ENCODE measurements at places on chromosomes 1 and 21.

GRCh38 chr1:40789661-40790430 lies 6.3 kb downstream of the KCNQ4 start:
- no peak for DNase-seq

DNA sequence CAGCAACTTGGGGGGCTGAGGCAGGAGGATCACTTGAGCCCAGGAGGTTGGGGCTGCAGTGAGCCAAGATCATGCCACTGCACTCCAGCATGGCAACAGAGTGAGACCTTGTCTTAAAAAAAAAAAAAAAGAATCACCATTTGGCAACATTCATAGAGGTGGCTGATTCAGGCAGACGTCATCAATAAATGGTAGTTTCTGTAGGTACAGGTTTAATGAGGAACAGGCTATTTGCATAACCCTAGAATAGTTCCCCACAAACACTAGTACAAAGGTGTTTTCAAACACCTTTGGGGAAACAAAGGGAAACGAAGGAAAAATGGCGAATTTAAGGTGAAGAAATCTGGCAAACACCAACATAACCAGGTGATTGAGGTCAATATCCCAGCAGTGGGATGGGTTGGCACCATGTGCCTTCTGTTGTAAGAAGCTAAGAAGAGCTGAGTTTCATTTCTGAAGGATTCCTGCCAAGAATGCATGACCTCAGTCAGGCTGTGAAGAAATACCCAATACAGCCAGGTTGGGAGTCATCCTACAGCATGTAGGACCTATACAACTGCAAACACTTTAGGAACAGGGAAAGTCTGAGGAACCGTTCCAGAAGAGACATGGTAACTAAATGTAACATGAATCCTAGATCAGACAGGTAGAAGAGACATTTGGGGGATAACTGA lies 5.6 kb downstream of the LPAR3 start:
- no peak for DNase-seq

- DNase-seq, result no peak
These were observed 63.0 kb upstream of the RAB4A start for GRCh38 chr1:229207916-229208315.

DNA sequence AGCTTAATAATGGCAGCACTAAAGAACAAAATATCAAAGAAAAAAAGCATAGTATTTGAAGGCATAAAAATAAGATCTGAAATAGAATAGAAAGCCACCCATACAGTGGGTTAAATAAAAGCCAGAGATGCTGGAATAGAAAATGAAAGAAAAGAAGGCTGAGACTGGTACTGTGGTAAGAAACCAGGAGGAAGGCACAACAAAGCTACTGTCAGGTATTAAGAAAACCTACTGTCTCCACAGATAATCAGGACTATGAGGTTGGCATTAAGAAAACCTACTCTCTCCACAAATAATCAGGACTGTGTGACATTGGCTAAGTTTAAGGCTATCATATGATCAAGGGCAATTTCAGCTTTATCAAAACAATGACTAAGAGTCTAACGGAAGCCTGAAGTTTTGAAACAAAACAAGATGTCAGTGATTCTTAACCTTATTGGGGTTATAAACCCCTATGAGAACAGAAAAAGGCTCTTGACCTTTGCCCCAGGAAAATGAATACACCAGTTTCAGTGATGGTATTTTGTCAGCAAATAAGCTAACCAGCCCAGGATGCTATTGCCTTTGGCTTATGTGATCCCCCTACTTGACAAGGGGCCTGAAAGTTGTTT lies 24.4 kb downstream of the MCOLN2 start:
- DNase-seq, result no peak

- DNase-seq, result no peak
These were observed 32.2 kb downstream of the ST6GALNAC3 start for GRCh38 chr1:76106719-76107235.

DNA sequence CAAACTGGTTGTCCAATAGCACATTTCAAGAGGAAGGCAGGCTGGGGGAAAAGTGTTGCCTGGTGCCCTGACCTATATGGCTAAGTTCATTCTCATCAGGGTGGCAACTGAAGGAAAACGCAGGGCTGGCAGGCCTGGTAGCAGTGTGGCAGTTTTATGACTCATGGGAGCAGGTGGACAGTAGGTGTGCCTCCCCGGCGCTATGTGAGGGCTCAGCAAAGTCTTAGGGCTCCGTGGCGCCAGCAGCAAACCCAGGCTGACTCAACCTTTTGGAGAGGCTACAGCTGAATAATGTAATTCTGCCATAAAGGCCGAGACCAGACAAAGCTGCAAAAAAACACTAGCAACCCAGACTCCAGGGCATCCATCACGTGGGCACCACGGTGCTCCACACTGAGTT lies 23.6 kb downstream of the GADD45A start:
- DNase-seq, result peak; percentile 31

GRCh38 chr1:207239874-207240273 lies 81.6 kb upstream of the CD55 start:
- DNase-seq, result no peak

- DNase-seq, result peak; percentile 90
These were observed 8.7 kb upstream of the PIK3C2B start for GRCh38 chr1:204503122-204503912.
